Activated CD4-positive, alpha-beta T cell treated with anti-CD3 and anti-CD28 coated beads, Interleukin-2, amount 10 ng/mL, durations not matched to agents 24 days and 14 days (primary cell): ENCODE measurements at places on chromosomes 6 and 20.

GRCh38 chr20:4007383-4008025, 7.9 kb downstream of the RNF24 start:
- DNase-seq = no peak

- DNase-seq = no peak
These were observed 354.4 kb upstream of the KCNQ5 start for GRCh38 chr6:72267470-72267869.

DNA sequence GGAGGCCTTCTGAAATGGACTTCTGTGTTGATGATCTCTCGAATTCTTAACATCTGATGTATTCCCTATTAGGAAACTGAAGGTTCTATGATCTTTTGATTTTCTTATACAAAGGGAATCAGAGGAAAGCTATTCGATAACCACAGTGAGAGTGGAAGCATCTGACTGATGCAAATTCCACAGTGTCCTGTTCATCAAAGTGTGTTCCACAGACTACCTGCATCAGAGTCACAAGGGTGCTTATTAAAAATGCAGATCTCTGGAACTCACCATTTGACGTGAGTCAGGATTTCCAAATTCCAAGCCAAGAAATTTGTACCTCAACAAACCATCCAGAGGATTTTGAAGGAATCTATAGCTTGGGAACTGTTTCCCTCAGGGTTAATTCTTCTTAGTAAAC, 4.4 kb upstream of the MEP1A start:
- no peak for DNase-seq

- peak; percentile 69 for DNase-seq
These were observed 46.1 kb downstream of the MYH7B start for GRCh38 chr20:35001596-35002362.

DNA sequence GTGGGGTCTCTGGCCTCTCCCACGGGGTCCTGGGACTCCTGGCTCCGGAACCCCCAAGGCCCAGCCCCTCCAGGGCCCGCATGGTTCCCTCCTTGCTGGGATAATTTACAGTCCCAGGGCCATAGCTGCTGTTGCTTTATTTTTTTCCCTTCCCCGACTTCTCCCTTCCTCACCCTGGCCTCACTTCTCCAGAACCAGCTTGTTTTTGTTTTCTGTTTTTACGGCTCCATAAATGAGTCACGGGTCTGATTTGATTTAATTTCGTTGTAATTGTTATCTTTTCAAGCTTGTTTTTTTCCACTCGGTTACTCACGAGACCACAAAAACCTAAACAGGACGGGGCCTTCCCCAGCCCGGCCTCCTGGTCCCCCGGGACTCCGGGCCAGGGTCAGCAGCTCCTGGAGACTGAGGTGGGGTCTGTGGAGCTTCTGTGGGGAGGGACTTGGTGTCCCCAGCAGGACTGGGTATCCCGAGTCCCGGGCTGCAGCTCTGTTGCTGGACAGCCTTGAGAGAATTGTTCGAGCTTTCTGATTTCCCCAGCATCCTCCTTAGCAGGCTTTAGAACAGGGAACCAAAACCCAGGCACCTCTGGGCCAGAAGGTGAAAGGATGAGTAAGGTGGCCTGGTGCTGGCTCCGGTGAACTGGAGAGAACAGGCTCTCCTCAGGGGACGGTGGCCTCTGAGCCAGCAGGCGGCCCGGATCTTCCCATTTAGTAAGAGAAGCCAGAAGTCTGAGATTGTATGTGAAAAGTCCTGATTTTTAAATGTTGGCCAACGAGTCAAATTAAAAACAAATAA, 94.9 kb downstream of the CEBPB start:
- no peak for DNase-seq
